ENCODE measurements at places on chromosomes 6 and 20.
A peak's percentile ranks its signal among the peaks of the same experiment; 100 is the strongest.

GRCh38 chr6:11705069-11705468 lies 73.5 kb downstream of the ADTRP start:
- no peak for DNase-seq

DNA sequence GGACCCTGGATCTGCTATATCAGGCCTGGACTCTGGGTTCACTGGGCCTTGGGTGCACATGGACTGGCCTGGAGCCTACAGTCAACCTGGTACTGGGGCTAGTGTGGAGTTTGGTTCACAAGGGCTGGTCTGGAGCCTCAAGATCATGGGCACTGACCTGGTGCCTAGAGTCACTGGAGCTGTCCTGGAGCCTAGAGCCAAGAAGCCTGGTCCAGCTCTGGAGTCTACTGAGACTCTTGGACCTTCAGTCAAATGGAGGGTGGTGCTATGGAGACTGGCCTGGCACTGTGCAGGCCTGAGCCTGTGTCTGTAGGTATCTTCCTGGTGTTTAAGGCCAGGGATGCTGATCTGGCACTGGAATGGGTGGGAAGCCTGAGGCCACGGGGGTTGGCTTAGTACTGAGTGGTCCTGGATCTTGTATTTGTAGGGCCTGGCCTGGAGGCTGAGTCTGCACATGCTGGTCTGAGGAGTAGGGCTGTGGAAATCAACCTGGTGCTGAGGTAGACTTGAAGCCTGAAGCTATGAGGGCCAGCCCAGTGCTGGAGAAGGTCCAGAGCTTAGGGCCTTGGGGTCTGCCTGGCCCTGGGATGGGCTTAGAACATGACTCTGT lies 16.5 kb upstream of the WFDC9 start:
- DNase-seq: no peak

GRCh38 chr6:122548281-122548680 lies 61.9 kb upstream of the PKIB start:
- no peak for DNase-seq

DNA sequence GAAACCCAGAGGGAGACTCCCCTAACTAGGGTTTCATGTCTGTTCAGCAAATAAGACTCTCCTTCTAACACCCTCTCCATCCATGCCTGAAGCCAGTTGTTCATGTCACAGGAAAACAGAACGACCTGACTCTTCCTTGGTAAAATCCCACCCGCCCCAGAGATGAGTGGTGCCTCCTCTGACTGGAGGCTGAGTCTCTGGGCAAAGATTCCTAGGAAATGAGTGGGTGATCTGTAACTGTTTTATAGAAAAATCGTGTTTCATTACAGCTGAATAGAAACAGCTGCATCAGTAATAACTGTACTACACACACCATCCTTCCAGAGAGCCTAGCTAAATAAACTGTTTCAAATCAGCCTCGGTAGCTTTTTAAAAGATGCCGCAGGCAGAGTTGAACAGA lies 37.4 kb upstream of the MRPS10 start:
- peak; percentile 26 for DNase-seq

- DNase-seq: no peak
These were observed 3.2 kb upstream of the ZMYND8 start for GRCh38 chr20:47359530-47360296.

GRCh38 chr6:15507221-15507620 lies 155.6 kb downstream of the DTNBP1 start:
- DNase-seq: no peak

All from fibroblast of skin of right biceps (primary cell).